Thoracic aorta endothelial cell (primary cell): ENCODE measurements at places on chromosomes 3 and 15. TPM values are rescaled to one million over a fixed set of nuclear protein-coding genes. Genes with fewer than 3 reads are reported as not detected.

GHSR gene
- not detected in 2 replicates for total RNA-seq

MESP1 gene
- 0.36 and 0.66 TPM in 2 replicates for total RNA-seq

SLC22A14 gene
- 0.13 TPM in 1 of 2 replicates, not detected in the other for total RNA-seq

MEGF11 gene
- under 0.01 TPM in 1 of 2 replicates, not detected in the other for total RNA-seq

DUOX2 gene
- not detected in 2 replicates for total RNA-seq

UNC13C gene
- under 0.01 TPM in 1 of 2 replicates, not detected in the other for total RNA-seq
